ENCODE measurements at places on chromosomes 3 and 15.

DNA sequence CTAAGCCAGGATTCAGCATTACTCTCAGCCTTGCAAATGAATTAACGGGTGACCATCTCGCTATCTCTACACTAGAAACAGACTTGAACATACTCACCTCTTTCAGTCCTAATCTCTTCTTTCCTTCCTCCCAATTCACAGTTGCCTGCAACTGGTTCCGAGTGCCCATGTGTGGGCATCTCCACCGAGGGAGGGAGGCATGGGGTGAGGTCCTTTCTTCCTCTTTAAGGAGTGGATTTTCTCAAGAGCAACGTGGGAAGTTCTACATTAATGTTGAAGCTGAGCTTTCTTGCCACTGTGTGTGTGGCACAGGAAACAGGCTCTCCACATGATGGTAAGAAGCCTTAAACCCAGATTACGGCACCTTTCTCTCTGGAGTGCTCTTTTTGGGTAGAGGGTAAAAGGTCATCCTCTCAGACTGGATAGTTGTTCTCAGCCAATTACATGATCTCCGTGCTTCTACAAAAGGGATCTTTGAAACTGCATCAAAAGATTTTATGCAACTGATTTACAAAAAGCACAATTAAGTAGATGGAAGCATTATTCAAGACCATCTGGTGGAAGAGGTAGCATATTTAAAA is 286.8 kb upstream of the NR2F2 start:
- DNase-seq: no peak

- no peak for DNase-seq
Measured at GRCh38 chr3:40333416-40333815, 23.9 kb downstream of the EIF1B start.

DNA sequence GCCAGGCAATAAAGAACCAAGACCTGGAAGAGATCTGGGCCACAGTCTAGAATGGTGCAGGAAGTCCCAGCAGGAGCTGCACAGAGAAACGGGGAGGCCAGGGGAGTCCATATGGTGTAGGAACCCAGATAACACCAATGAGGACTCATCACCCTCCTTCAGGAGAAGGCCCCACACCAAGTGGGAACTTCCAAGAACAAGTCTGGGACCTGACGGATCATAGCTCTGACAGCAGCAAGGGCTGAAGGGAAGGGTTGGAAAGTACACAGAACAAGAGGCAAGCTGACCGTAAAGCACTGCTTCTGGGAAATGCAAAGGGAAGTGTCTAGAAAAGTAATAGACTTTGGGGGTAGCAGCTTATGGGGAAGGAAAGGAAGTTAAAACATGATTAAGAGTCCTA is 34.5 kb downstream of the ANO10 start:
- no peak for DNase-seq

DNA sequence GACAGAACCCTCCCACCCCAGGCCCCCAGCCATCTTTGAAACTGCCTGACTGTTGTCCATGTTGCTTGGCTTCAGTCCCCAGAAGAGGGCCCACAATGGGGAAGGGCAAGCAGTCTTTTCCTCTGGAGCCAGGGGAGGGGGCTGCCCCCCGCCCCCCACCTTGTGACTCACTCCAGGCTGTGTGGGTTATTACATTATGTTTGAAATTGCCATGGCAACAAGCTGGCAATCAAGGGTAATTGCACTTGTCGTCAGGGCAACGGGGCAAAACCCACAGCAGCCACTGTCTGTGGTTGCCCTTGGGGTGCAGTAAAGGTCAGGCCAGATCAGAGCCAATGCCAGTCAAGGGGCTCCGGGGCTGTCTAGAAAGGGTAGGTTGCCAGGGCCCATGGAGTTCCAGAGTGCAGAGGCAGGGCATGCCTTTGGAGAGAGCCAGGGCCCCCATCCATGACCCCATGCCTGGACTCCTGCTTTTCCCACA is 3.1 kb upstream of the CAMKV start:
- no peak for DNase-seq

- peak; percentile 55 for DNase-seq
Measured at GRCh38 chr3:38453075-38453912, at the start of gene ACVR2B. TSS of gene ACVR2B (plus strand) at chr3:38453890. CDS start at chr3:38454323, 433 bp downstream.

- DNase-seq: no peak
Measured at GRCh38 chr3:157856078-157856939, 249.9 kb downstream of the SHOX2 start.

DNA sequence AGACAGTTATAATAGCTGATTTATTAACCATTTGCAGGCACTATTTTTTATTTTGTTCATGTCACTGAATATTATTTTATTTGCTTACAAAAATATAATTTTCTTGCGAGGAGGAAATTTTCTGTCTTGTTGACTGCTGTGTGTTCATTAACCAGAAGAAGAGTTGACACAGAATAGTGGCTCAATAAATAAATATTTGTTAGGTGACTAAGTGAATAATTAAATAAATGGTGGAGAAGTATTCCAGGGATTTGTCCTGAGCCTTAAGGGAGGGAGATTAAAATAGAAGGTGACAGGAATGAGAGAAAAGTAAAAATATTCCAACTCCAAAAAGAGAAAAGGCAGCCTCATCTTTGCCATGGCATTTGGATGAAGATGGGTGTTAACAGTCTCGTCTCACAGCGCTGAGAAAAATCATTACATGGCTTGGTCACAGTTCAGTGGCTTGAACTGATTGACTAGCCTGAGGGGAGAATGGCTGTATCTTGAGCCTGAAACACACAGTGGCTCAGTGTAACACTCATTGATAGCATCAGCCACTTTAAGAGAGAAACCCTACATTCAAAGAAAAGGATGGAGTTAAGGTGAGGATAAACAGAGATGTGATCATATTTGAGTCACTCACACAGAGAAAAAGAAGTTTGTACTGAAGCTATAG is 449.9 kb upstream of the NAALADL2 start:
- no peak for DNase-seq

DNA sequence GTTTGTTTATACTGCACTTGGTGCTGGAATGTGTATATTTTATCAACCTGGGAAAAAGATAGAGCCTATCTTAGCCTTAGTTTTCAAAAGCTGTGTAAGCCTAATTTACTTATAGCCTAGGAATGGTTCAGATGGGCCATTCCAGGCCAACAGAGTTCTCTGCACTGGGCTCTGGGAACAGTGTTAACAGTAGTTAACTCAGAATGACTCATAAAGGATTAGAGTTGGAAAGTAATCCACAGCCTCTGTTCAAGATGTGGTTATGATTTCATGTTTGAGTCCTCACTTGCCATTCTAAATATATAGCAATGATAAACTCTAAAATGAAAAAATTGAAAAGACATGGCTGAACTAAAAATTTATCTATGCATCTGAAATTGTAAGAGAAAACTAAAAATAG is 22.6 kb upstream of the PEX5L start:
- no peak for DNase-seq

- DNase-seq: no peak
Measured at GRCh38 chr3:126816298-126816697, 112.3 kb downstream of the CHCHD6 start.

DNA sequence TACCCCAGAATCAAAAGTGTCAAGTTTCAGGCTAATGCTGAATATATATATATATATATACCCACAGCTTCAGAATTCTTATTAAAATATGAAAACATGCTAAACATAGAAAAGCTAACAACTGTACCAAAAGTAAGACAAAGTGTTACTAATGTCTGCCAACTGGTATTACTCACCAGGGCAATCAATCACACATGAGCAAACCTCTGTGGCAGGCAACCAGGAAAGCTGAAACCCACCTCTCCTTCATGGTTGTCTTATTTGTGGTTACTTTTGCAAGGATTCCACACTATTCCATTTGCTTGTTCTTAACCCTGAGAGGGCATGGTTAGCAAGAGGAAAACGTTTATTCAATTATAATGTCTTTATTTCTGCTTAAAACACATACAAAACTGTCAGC is 512.3 kb upstream of the MDFIC2 start:
- DNase-seq: no peak
